ELR (cell line): ENCODE measurements at places on chromosomes 3 and 15.
A peak's percentile ranks its signal among the peaks of the same experiment; 100 is the strongest.

DNA sequence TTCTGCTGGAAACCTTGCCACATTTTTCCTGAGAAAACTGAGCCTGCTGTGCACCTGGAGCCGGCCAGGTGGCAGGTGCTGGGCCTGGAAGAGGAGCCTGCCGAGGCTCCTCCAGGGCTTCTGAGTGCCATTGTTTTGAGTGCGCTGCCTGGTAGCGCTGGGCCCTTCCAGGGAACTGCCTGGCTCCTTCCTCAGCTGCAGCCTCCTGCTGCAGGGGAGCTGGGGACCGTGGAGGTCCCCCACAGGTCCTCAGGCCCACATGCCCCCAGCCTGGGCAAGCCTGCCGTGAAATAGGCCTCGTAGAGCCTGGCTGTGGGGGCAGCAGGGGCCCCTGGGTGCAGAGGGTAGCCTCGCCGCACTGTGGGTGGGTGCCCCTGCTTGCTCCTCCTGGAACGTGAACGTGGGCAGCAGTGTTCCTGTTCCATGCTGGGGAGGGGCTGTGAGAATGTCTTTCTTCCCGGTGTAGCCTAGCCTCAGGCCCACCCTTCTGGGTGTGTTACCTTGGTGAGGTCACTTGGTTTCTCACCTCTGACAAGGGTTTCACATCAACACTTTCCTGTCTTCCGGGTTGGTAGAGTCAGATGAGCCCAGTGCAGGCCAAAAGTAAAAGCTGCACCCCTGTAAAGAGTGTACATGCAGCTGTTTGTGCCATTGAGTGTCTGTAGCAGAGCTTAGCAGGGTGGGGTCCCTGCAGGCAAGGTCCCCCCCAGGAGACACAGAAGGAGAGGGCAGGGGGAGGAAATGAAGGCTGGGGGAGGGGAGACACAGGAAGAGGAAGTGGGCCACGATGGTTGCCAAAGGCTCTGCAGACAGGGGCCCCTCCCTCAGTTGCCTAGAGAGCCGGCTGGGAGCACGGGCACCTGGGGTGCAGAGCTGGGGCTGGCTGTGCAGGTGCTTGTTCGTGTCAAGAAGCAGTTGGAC is 34.5 kb downstream of the KLF13 start:
- DNase-seq = no peak

GRCh38 chr3:52934630-52935530 is 37.5 kb upstream of the STIMATE start:
- DNase-seq = peak; percentile 73

DNA sequence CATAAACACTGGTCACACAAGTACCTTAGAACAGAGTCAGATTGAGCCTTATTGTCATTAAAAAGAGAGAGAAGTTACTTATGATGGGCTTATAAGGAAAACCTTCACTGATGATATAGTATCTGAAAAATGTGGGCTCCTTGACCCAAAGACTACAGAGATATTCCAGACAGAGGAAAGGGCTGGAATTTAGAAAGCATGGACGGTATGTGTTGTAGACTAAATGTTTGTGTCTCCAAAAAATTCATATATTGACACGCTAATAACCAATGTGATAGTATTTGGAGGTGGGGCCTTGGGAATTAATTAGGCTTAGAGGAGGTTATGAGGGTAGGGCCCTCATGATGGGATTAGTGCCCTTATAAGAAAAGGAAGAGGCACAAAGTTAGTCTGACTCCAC is 61.0 kb upstream of the DAZL start:
- DNase-seq = no peak

DNA sequence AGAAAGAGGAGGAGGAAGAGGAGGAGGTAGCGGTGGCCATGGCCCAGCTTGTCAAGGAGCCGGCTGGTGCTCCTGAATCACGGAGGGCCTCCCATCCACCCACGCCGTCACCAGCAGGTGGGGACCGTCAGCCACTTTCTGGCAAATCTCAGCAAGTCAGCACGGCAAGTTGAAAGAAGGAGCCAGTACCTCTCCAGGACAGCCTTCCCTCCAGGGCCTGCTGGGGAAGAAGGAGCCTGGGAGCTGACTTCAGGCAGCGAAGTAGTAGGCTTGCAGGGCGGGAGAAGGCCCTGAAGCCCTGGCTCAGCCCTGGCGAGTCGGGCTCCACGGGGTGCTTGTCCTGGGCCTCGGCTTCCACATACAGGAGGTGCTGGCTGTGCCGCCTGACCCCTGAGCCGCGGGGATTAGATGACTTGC is 99.2 kb upstream of the TRPM1 start:
- DNase-seq = peak; percentile 54
